ENCODE measurements at places on chromosomes 2 and 18.

DNA sequence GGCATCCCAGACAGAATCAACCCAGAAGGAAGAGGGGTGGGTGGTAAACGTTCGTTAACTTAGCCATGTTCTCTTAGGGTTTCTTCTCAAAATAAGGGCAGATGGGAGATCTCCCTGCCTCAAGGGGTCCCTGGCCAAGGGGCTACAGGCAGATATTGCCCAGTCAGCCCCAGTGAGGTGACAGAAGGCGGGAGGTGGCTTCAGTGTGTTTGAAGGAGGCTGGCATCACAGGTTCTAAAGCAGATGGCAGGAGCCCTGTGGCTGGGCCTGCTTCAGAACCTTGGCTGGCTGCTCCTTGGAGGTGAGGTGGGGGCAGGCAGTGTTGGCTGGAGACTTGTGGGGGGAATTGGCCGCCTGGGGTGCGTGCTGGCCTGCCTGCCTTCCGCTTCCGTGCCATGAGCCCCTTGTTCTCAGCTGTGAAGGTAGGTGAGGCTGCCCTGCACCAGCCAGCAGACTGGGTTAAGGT is 23.5 kb downstream of the HPCAL1 start:
- no peak for DNase-seq

- no peak for DNase-seq
Observed at GRCh38 chr2:147519178-147519577, 325.7 kb upstream of the ACVR2A start.

- DNase-seq, result no peak
Observed at GRCh38 chr18:40120356-40120755, 1834.7 kb upstream of the PIK3C3 start.

DNA sequence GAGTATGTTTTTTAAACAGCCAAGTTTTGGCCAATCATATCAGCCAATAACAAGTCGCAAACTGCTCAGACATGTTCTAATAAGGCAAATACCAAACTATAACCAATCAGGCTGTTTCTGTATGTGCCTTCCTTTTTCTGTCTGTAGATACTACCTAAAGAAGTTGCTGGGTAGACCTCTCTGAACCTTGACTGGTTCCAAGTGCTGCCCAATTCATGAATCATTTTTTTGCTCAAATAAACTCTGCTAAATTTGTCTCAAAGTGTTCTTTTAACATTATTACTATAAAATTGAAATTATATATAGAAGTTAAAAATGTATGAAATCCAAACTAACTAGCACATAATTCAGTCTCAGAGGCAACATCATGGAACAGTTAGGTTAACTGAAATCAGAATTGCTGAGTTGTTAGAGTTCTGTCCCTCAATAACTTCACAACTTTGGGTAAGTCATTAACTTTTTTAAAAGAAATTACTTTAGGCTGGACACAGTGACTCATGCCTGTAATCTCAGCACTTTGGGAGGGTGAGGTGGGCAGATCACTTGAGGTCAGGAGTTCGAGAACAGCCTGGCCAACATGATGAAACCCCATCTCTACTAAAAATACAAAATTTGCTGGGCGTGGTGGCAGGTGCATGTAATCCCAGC is 4.9 kb upstream of the TTC21B start:
- DNase-seq, result no peak

DNA sequence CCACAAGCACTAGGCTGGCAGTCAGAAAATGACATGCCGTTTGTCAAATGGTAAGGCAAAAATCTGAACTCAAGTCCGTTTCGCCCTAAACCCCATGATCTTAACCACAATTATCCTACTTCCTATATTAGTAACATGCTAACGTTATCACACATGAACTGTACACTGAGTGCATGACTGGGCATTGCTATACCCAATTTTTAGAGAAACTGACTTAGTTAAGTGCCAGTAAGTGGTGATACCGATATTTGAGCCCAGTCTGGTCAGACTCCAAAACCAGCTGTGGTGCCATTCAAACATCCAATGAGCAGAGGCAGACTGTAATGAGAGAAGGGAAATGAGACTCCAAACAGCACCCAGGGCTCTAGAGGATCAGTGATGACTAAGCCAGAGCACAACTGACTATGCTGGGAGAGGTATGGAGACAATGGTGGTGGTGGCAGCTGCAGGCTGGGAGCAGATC is 311.7 kb upstream of the PKDCC start:
- DNase-seq, result no peak

All from activated naive CD8-positive, alpha-beta T cell treated with anti-CD3 and anti-CD28 coated beads, Interleukin-2, amount 50 U/mL, for 16 hours (primary cell).